ENCODE measurements at places on chromosomes 5 and 9.

DNA sequence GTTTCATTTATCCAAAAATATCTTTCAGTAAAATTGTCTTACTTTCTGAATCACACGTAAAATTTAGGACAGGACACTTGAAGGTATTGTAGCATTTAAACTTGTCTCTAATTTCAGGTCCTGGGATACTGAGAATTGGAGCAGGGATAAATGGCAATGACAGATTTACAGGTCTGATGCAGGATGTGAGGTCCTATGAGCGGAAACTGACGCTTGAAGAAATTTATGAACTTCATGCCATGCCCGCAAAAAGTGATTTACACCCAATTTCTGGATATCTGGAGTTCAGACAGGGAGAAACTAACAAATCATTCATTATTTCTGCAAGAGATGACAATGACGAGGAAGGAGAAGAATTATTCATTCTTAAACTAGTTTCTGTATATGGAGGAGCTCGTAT lies 99.2 kb downstream of the ADGRV1 start:
- no peak for DNase-seq

GRCh38 chr5:44783634-44784315 lies 25.0 kb upstream of the MRPS30 start:
- DNase-seq: no peak

GRCh38 chr9:70557661-70558369 lies 143.4 kb upstream of the KLF9 start:
- no peak for DNase-seq

GRCh38 chr5:75089137-75089536 lies 36.8 kb upstream of the GCNT4 start:
- DNase-seq: peak; percentile 91

- peak; percentile 57 for DNase-seq
These were observed 72.6 kb downstream of the SMARCA2 start for GRCh38 chr9:2087500-2088313.

- DNase-seq: peak; percentile 32
These were observed 735 bp downstream of the PTGR1 start for GRCh38 chr9:111598733-111599091.

- no peak for DNase-seq
These were observed 197.0 kb downstream of the SLF1 start for GRCh38 chr5:94815313-94816039.

All from kidney tubule cell (primary cell).